Uterine smooth muscle cell (primary cell): ENCODE measurements at places on chromosomes 2 and 18. TPM values are rescaled to one million over a fixed set of nuclear protein-coding genes. Genes with fewer than 3 reads are reported as not detected.

Gene EMILIN2
- total RNA-seq = 8.4 and 17.9 TPM in 2 replicates

Gene UGT1A6
- not detected in 2 replicates for total RNA-seq

Gene ITSN2
- total RNA-seq = 38.7 and 42.6 TPM in 2 replicates

Gene FHOD3
- 16.3 and 19.7 TPM in 2 replicates for total RNA-seq

Gene PID1
- 5.3 and 5.7 TPM in 2 replicates for total RNA-seq

Gene CCDC141
- total RNA-seq = 0.11 TPM in 1 of 2 replicates, not detected in the other

Gene TWIST2
- 86.7 and 102 TPM in 2 replicates for total RNA-seq

Gene ERFE
- total RNA-seq = 2.1 and 3.1 TPM in 2 replicates

Gene HDAC4
- 14.9 and 29.1 TPM in 2 replicates for total RNA-seq

Gene PPP4R3B
- 48.4 and 52.6 TPM in 2 replicates for total RNA-seq

Gene CEP76
- total RNA-seq = 10.9 and 13.3 TPM in 2 replicates

Gene GPR45
- not detected in 2 replicates for total RNA-seq

Gene TCF23
- not detected in 2 replicates for total RNA-seq
